ENCODE measurements at places on chromosomes 13 and 19.

DNA sequence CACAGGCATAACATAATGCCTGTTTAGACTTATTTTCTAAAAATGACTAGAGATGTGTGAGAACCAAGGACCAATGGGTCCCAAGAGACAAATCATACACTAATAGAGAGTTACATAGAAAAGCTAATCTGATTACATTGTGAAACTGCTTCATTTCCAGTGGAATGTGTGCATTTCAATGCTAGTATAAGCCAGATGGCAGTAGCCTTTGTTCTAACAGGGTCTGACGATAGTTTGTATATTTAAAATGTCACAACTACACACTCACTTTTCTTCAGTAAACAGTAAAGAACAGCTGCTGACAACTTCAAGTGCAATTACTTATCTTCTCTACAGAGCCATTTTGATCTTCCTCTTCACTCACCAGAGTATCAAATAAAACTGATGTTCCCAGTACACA is 4.3 kb upstream of the SLITRK5 start:
- DNase-seq = no peak

GRCh38 chr19:7159105-7159933 is 89.8 kb downstream of the ZNF557 start:
- peak; percentile 87 for DNase-seq

DNA sequence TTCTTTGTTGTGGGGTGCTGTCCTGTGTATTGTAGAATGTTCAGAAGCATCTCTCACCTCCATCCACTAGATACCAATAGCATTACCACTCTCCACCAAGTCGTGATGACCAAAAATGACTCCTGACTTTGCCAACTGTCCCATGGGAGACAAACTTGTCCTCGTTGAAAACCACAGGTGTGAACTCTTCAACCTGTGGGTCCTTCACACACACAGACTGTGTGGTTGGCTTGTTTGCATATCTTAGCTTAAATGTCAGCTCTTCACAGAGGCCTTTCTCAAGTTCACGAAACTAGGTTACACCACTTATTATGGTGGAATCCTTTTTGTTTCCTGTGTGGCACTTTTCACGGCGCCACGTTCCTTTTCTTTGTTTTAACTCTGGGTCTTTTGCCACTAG is 6.8 kb downstream of the GPC5 start:
- DNase-seq = no peak

DNA sequence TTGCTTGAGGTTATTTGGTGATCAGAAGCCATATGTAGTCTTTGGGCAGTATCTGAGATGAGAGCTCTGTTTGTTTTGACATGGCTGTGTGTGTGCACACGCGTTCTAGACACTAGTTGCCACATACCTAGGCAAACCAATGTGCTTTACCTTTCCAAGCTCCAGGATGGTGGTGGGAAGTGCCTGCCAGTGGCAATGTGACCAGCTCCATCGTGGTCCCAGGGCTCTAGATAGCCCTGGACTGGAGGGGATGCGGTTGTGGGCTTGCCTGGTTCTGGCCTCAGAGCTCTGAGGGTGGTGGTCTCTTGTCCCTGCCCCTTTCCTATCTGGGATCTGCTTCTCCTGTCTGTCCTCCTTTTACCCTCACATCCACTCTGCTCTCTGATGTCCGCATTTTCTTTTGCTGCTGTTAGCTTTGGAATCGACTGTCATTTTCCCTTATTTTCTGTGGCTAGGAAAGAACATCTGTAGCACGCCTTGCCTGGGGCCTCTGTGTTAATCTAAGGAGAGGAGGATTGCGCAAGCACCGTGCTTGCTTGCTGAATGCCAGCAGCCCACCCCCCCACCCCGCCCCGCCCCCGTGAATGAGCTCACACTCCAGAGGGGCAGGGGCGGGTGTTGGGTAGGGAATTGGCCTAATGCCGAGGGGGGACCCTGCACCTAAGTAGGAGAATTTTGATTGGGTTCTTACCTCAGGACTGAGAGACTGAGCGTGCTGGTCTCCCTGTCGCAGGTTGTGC is 89.5 kb downstream of the ARHGEF7 start:
- no peak for DNase-seq

DNA sequence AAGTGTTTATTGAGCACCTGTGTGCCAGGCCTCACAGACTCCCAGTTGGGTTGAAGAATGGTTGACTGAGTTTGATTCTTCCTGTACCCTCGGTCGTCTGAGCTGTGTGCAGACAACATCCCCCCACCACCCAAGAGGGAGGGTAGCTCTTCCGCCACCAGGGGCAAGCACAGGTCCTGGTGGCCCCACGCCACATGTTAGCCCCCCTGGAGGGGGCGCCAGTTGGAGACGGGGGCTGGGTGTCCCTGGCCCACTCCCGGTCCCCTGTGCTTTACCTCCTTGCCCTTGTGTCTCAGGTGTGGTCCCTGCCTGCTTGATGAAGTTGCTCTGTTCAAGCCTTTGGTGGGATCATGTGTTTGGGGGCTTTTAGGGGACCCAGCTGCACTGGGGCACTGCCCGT is 27.2 kb downstream of the COLGALT1 start:
- DNase-seq = no peak
